NCI-H1092 treated with DMSO at 0.1 percent for 48 hours (cell line): ENCODE measurements at places on chromosomes 3 and 15.
A peak's percentile ranks its signal among the peaks of the same experiment; 100 is the strongest.

DNA sequence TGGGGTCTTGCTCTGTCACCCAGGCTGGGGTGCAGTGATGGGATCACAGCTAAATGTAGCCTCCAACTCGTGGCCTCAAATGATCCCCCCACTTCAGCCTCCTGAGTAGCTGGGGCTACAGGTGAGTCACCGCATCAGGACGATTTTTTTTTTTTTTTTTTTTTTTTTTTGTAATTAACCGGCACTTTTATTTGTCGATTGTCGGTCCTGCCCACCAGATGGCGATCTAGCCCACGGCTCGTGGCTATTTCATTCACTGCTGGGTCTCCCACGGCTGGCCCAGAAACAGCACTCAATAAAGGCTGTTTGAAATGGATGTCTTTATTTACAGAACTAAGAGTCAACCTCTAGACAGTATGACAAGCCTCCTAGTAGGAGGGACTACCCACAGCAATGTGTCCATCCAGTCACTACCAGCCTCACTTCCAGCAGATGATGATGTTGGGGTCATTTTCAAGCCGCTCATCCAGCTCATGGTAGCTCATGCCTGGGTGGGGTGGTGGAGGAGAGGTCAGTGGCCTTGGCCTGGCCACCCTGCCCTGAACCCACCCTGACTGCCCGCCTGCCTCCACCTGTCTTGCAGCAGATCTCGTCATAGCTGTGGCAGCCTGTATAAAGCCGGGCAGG, 1.8 kb upstream of the ZMYND10 start:
- peak; percentile 52 for DNase-seq

DNA sequence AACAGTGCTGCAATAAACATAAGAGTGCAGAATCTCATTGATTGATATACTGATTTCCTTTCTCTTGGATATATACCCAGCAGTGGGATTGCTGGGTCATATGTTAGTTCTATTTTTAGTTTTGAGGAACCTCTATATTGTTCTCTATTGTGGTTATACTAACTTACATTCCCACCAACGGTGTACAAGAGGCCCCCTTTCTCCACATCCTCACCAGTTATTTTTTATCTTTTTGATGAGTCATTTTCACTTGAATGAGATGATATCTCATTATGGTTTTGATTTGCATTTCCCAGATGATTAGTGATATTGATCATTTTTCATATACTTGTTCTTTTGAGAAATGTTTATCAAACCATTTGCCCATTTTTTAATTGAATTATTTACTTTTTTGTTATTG, 12.4 kb upstream of the IREB2 start:
- no peak for DNase-seq

- DNase-seq: no peak
These were observed 75.8 kb downstream of the CBLB start for GRCh38 chr3:105793040-105793439.

- DNase-seq: no peak
These were observed 50.4 kb downstream of the CCNL1 start for GRCh38 chr3:157109267-157110141.

DNA sequence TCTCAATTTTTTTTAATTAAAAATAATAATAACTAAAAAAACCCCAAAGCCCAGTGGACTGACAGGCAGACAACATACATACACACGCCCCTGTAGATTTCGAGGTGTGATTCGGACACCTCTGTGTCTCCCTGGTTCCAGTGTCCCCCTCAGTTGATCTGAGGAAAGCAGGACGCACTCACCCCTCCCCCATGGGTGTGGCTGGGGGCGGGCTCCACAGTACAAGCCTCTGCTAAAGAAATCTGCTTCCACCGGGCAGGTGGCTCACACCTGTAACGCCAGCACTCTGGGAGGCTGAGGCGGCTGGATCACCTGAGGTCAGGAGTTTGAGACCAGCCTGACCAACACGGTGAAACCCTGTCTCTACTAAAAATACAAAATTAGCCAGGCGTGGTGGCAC, 33.8 kb upstream of the BLM start:
- no peak for DNase-seq

GRCh38 chr3:58099865-58100264, 91.6 kb downstream of the FLNB start:
- no peak for DNase-seq

GRCh38 chr3:126983276-126983652, 349 bp downstream of the PLXNA1 start:
- DNase-seq: no peak

DNA sequence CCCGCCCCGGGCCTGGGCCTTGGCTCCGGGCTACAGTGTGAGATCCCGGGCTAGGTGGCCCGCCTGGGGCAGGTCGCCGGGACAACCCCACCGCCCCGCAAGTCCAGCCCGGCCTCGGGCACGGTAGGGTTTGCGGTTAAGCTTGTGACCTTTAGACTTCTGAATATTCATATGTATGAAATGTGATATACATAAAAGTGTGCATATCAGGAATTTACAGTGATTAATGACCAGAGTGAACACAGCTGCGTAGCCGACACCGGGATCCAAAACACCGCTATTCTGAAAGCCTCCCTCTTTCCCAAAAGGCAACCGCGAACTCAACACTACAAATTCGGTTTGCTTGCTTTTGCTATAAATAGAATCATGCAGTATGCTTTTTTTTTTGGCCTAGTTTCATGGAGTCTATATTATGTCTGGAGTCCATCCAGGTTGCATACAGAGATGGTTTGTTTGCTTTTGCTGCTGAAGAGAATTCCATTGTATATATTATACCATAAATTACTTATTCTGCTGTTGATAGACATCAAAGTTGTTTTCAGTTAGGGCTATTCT, 636 bp upstream of the SNRPA1 start:
- DNase-seq: no peak

- no peak for DNase-seq
These were observed 201.0 kb upstream of the FEZF2 start for GRCh38 chr3:62574266-62574898.

GRCh38 chr3:46467562-46467961, 2.9 kb upstream of the LTF start:
- DNase-seq: no peak

- DNase-seq: no peak
These were observed 4.7 kb downstream of the EXOG start for GRCh38 chr3:38500688-38501417.

DNA sequence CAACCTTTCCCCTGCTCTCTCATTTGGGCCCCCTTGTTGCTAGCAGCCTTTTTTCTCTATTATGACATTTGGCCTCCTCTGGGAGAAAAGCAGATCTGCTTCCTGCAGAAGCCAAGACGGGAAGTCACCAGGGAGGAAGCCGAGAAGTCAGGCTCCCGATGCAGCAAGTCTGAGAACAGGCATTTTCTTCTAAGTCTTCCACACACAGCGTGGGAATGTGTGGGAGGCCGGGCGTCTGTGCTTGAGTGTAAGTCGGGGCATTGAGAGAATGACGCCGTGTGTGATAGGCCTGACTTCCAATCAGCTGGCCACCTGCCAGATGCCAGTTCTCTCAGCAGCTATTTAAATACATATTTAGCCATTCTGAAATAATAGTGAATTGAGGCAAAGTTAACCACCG, 75.8 kb upstream of the FAM98B start:
- DNase-seq: no peak

DNA sequence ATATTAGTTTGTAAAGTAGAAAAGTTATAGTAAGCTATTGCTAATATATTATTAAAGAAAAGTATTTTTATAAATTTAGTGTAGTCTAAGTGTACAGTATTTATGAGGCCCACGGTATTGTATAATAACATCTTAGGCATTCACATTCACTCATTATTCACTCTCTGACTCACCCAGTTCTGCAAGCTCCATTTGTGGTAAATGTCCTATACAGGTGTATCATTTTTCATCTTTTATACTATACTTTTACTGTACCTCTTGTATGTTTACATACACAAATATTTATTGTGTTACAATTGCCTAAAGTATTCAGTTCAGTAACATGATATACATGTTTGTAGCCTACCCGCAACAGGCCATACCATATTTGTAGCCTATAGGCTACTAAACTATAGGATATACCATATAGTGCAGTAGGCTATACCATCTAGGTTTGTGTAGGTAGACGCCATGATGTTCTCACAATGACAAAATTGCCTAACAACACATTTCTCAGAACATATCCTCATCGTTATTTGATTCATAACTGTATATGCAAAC, 246.8 kb upstream of the ALCAM start:
- no peak for DNase-seq

DNA sequence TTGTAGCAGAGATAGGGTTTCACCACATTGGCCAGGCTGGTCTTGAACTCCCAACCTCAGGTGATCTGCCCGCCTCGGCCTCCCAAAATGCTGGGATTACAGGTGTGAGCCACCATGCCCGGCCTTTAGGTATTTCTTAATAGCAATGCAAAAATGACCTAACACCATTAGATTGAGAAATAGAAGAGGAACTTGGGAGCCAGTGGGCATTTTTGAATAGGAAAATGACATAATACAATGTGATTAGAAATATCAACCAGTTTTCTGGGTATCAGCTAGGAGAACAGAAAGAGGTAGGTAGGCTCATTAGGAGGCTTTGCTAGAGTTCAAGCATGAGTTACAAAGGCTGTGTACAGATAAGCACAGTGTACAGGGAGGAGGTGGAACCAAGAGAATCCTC, 101.8 kb upstream of the TBC1D5 start:
- DNase-seq: no peak

GRCh38 chr15:36673039-36673438, 93.6 kb downstream of the CDIN1 start:
- DNase-seq: no peak

- DNase-seq: no peak
These were observed 191.8 kb downstream of the LSAMP start for GRCh38 chr3:116253511-116253910.

GRCh38 chr3:160012108-160012507, 23.5 kb downstream of the IL12A start:
- DNase-seq: no peak

GRCh38 chr3:120678984-120679383, 3.1 kb downstream of the HGD start:
- DNase-seq: no peak

- DNase-seq: no peak
These were observed 831 bp upstream of the KAT2B start for GRCh38 chr3:20039466-20039764.

- DNase-seq: no peak
These were observed at the start of gene HESX1 for GRCh38 chr3:57199895-57200297. HESX1 (minus strand) TSS chr3:57199978; CDS start chr3:57199918, 60 bp downstream.

DNA sequence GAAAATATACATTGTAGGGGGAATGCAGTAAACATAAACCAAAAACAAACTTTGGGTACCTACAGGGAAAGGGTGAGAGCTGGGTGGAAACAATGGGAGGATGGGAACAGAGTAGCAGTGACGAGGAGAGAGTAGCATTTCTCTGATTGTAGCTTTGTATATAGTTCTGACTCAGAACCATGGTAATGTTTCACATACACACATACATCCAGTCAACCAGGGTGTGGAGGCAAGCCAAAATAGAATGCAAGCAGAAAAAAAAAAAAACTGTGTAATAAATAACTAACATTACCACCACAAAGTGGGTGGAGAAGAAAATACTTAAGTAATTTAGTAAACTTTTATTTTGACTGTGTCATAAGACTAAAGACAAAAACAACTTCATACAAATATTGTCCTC, 27.2 kb downstream of the BCL2A1 start:
- no peak for DNase-seq

- no peak for DNase-seq
These were observed 86.4 kb downstream of the SYNPR start for GRCh38 chr3:63364495-63364894.

DNA sequence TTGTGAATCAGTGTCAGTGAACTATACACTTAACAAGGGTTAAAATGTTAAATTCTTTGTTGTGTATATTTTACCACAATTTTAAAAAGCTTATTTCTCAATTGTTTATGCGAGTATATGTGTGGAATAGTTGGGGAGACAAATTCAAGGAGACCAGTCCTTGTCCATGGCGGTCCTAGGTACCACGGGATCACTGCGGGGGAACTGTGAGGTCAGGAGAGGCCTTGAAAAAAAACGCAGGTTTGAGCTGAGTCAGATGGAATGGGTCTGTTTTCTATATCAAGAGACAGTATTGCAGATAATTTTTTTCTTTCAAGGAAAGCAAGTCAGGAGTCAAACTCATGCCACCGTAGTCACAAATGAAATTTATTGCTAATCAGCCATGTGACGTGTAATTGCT, 18.5 kb downstream of the IGF1R start:
- DNase-seq: no peak

- no peak for DNase-seq
These were observed 87.4 kb downstream of the ITPR1 start for GRCh38 chr3:4580346-4581123.

DNA sequence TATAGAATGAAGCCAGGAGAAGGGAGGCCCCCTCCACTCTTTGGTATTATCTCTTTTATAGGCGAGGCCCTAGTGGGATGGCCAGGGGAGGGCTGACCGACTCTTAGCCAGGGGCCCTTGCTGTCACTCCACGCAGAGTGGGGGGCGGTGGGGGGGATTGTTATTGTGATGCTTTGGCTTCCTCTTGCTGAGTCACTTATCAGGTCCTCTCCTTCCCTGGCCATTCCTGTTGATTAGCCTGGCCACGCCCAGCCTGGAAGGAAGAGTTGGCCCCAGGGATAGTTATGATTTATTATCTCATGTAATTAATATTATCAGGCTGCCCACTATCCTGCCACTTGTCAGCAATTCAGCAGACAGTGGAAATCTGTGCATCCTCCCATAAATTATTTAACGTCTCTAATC, 25.5 kb upstream of the SKOR1 start:
- DNase-seq: no peak

GRCh38 chr3:3154879-3155610, 24.4 kb downstream of the CRBN start:
- no peak for DNase-seq

- DNase-seq: no peak
These were observed 395.5 kb upstream of the KCNMB2 start for GRCh38 chr3:178140531-178141304.

DNA sequence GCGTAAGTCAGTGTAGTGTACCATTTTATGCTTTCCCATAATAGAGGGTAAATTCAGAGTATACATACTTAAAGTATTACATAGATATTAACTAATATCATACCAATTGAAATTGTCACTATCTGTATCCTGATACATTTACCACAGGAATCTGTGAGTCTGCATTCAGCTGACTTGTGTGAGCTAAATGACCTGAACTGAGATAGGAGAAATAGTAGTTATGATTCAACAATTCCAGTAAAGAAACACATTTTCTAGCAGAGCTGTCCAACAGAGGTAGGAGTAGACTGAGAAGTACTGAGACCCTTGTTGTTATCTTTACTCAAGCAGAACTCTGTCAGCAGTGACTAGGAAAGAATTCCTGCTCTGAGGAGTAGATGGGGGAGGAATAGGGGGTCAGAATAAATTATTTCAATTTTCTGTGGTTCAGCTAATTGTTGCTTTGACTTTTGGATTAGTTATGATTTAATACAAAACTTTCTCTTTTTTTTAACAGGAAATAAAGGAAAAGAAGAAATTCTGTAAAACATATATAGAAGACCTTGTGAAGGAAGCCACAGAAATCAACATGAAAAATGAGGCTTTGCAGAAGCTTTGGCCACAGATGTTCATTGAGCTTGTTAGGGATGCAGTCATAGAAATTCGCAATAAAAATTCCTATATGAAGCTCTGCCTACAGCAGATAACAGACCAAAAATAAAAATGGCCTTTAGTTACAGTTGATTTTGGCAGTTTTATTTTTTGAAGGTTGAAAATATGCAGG, 66.2 kb upstream of the THSD4 start:
- no peak for DNase-seq

- DNase-seq: peak; percentile 2
These were observed 5.3 kb downstream of the RFTN1 start for GRCh38 chr3:16508243-16508578.

GRCh38 chr15:76871930-76872329, 33.2 kb downstream of the SCAPER start:
- DNase-seq: no peak

GRCh38 chr3:126126286-126126685, 42.4 kb upstream of the SLC41A3 start:
- DNase-seq: no peak

- no peak for DNase-seq
These were observed 4.7 kb downstream of the NUP210 start for GRCh38 chr3:13415236-13415986.
